LoVo (cell line): ENCODE measurements at places on chromosomes 4 and X.
A peak's percentile ranks its signal among the peaks of the same experiment; 100 is the strongest.

- DNase-seq, result no peak
Observed at GRCh38 chr4:127082986-127083385, 549.8 kb upstream of the INTU start.

DNA sequence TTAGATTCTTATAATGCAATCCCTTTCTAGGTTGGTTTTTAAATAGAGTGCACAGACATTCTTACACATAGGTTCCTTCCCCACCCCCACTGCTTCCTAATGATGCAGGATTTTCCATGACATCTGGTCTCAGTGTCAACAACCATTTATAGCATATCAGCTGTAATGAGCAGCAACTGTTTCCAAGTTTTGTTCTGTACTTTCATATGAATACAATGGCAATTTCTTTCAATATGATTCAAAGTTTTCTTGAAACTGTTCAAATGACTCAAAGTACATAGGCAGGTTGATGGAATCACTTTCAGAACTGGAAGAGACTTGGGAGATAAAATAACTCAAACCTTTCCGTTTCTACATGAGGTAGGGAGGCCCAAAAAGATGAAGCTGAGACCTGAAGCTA is 220.7 kb downstream of the CAMK2D start:
- DNase-seq, result no peak

GRCh38 chr4:89100853-89101252 is 10.5 kb upstream of the TIGD2 start:
- DNase-seq, result no peak

- DNase-seq, result peak; percentile 66
Observed at GRCh38 chr4:123479944-123480343, 83.3 kb downstream of the SPRY1 start.

GRCh38 chr4:38867478-38868058 is at the start of gene FAM114A1:
FAM114A1 (plus strand) TSS chr4:38867806; CDS start chr4:38878079, 10,273 bp downstream.
- peak; percentile 84 for DNase-seq

GRCh38 chr4:54571293-54572151 is 86.2 kb upstream of the KIT start:
- no peak for DNase-seq

DNA sequence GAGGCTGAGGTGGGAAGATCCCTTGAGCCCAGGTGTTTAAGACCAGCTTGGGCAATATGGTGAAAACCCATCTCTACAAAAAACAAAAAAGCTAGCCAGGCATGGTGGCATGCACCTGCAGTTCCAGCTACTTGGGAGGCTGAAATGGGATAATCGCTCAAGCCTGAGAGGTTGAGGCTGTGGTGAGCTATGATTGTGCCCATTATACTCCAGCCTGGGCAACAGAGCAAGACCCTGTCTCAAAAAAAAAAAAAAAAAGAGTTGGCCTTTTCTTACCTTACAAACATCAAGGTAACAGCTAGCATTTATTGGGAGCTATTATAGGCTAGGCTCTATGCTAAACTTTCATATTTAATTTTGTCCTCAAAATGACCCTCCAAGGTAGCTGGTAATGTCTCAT is 43.4 kb downstream of the PTTG2 start:
- DNase-seq, result no peak

DNA sequence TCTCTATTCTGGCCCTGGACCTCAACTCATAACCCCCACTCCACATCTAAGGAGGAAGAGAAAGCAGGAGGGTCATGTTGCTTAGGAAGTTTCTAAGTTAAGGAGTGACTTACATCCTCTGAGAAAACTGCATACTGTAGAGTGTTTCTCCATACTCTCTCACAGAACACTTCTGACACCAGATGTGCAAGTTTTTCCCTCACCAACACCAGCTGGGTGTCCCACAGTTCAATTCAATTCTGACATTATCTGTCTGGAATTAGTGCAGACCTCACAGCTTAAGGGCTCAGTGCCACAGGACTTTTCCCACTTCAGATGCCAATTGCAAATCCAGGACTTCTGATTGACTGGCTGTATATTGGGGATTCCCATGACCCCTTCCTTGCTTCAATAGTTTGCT is 89.0 kb upstream of the SFRP2 start:
- DNase-seq, result no peak

- no peak for DNase-seq
Observed at GRCh38 chr4:101933855-101934254, 143.3 kb downstream of the BANK1 start.

GRCh38 chrX:37860721-37861120 is 13.3 kb upstream of the DYNLT3 start:
- no peak for DNase-seq

GRCh38 chrX:53280331-53281320 is 758 bp downstream of the IQSEC2 start:
- peak; percentile 3 for DNase-seq

GRCh38 chr4:9925750-9926439 is 95.4 kb downstream of the SLC2A9 start:
- DNase-seq, result no peak

GRCh38 chr4:106691749-106692148 is 323.2 kb upstream of the GIMD1 start:
- DNase-seq, result no peak

GRCh38 chr4:138845054-138845453 is 170.5 kb upstream of the NOCT start:
- no peak for DNase-seq

GRCh38 chr4:87414816-87415215 is 7.6 kb upstream of the NUDT9 start:
- no peak for DNase-seq

DNA sequence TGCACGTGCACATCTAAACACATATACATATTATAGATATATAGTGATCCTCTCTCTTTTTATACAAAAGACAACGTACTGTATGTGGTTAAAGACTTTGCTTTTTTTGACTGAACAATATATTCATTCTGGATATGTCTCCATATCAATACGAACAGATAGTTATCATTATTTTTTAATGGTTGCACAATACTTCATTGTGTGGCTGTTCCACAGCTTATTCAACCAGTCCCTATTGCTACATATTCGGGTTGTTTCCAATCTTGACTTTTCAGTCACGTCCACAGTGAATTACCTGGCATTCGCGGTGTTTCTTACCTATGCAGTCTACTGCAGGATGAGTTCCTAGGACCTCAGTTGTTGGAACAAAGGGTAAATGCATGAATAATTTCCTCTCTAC is 53.1 kb downstream of the FGFBP1 start:
- no peak for DNase-seq

DNA sequence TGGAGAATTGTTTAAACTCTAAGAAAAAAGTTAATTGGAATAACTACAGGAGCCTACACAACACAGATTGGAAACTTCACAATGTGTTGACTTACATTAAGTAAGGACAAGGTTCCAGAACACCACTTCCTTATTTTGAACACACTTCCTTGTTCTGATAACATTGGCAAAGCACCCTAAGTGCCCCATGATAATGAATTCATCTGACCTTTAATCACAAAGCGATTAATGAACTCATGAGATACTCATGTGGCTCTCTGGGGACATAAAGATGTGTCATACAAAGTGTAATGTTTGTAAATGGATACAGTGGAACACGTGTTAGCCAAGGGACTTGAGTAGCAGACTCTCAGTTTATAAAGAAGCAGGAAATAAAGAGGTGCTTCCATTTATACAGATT is 69.0 kb upstream of the ATOH1 start:
- peak; percentile 2 for DNase-seq

DNA sequence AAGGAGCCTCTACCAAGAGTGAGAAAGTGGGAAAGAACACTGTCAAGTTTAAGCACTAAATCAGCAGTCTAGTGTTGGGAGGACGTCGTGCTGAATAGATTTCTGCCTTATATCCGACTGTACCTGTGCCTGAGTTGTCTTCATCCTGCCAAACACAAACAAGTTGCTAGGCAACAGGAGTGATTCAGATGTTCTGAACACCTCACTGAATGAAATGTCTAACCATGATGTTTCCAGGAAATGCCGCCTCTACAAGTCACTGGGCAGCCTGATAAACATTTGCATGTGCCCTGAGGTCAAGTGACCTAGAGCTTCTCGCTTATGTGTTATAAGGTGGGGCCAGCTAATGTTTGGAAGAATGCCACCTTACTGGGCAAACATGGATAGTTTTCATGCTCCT is 37.9 kb downstream of the SGMS2 start:
- DNase-seq, result peak; percentile 36

DNA sequence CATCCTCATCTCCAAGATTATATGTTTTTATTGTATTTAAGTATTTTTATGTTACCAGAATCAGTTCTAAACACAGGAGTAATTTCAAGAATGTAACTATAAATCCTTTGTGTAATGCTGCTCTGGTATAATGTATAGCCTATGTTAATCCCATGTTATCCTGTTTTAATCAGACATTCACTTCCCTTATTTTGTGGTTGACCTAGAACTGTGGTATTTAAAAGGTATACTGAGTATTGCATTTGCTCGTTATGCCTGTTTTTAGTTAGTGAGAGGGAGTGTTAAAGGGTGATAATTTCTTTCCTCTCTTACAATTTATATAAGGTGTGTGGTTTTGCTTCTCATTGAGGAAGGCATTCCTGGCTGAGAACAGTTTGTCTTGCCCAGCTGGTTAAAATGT is 26.2 kb downstream of the MTM1 start:
- DNase-seq, result no peak

DNA sequence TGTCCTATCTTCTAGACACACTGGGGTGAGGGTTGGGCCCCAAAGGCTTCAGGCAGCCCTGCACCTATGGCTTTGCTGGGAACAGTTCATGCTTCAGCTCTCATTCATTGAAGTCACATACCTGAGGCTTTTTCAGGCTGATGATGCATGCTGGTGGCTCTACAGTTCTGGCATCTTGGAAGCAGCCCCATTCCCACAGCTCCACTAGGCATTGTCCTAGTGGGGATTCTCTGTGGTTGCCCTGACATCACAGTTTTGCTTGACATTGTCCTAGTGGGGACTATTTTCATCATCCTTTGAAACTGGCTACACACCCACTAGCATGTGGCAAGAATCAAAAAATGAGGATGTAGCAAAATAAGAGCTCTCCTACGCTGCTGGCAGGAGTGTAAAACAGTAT is 37.7 kb upstream of the C4orf17 start:
- no peak for DNase-seq

DNA sequence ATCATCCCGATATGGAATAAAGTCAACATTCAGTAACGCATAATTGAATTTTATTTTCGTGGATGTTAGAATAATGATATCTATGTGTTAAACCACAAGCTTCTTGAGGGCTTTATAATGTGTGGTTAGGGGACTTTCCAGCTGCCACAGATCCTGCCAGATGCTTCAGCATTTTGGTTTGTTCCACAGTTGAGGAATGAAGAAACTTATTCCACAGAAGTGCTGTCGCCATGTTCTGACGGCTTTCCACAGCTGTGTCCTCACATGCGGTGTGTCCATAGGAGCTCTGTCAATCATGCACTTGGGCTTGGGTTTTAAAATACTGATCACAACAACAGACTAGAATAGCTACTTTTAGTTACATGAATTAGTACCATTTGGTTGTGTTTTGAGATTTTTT is 411.9 kb downstream of the TRIML1 start:
- no peak for DNase-seq

GRCh38 chr4:104758574-104758973 is 263.9 kb upstream of the CXXC4 start:
- no peak for DNase-seq

DNA sequence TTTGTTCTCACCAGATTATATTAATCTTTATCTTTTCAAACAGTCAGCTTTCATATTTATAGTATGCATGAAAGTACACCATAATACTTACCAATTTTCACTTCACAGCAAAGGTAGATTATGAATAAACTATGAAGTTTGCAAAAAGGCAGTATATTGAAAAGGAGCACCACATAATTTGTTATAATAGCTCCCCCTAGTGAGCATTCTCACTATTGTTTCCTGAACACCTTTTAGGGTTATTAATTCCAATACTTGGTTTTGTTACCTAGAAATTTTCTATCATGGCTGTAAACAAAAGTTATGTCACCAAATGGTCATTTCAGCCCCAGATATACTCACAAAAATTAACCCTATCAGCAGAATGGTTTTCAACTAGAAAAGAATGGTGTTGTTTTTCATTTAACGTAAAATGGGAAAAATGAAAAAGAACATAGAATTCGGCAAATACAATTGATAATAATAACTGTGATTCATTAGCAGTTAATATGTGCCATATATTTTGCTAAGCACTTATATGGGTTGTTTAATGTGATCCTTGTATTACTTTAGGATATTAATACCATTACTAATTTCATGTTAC is 30.2 kb upstream of the NKX6-1 start:
- DNase-seq, result peak; percentile 41

DNA sequence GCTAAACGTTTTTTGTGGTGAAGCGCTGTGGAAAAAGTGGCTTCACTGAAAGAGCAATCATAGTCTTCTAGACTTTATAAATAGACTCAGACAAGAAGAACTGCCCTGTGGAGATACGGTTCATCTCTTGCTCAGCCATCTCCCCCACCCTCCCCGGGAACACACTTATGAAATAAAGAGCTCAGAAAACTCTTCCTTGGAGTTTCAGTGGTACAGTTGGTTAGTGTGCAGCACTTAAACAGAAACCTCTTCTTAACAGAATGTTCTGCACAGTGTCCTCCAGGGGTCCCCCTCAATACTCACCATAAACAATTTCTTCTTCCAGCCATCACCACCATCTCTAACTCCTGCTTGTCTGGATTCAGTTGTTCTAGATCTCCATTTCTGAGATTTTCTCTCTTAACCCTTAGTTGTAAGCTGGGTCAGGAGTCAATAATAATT is 313.0 kb downstream of the ARHGAP10 start:
- no peak for DNase-seq

- DNase-seq, result no peak
Observed at GRCh38 chr4:47390428-47391125, 72.9 kb downstream of the COMMD8 start.

- no peak for DNase-seq
Observed at GRCh38 chr4:147599769-147600168, 17.4 kb upstream of the TMEM184C start.
